Inflammatory macrophage treated with lipopolysaccharide for 4 hours (primary cell): ENCODE measurements at places on chromosomes 6 and 20.

DNA sequence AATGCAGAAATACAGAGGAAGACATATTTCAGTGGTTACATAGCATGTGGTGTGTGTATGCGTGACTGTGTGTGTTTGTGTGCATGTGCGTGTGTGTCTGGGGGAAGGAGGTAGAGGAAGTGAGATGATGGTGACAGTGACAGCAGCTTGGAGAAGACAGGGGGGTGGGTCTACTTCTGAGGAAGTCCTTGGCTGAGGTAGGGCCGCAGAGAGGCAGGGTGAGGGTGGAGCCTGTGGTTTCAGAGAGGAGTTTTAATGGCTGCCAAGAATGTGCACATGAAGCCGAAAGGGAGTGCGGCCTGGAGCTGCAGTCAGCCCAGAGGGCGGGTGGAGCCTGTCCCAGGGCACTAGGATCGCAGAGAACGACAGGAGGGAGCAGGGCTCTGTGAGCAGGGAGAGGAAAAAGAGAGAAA lies 22.7 kb upstream of the RNF24 start:
- peak; percentile 94 for DNase-seq

- peak; percentile 70 for DNase-seq
Measured at GRCh38 chr20:47531458-47531857, 29.8 kb downstream of the NCOA3 start.

DNA sequence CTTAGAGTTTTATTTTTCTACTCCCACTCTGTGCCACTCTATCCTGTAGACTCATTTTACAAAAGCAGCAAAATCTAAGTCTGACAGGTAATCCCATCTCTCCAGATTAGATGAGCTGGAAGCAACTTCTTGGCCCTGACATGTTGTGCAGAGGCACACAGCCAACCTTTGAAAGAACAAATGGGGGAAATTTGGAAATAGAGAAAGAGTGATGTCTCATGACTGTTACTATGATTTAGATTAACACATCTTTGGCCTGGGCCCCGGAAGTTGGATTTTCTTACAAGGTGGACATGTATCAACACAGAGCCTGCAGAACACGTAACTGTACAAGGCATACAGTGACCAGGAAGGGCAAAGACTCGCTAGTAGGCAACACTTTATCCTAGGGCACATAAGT lies 227.7 kb downstream of the MYLK4 start:
- DNase-seq: no peak

GRCh38 chr20:59042796-59043631 lies 428 bp upstream of the PRELID3B start:
- peak; percentile 97 for DNase-seq

GRCh38 chr6:145159921-145160320 lies 575.4 kb downstream of the EPM2A start:
- DNase-seq: no peak

DNA sequence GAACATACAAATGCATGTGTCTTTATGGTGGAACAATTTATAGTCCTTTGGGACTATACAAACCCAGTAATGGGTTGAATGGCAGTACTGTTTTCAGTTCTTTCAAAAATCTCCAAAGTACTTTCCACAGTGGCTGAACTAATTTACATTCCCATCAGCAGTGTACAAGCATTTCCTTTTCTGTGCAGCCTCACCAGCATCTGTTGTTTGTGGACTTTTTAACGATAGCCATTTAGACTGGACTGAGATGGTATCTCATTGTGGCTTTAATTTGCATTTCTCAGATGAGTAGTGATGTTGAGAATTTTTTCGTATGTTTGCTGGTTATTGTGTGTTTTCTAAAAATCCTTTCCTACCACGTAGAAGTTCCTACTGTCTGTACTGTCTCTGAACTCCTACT lies 327.2 kb upstream of the ZFP64 start:
- no peak for DNase-seq

DNA sequence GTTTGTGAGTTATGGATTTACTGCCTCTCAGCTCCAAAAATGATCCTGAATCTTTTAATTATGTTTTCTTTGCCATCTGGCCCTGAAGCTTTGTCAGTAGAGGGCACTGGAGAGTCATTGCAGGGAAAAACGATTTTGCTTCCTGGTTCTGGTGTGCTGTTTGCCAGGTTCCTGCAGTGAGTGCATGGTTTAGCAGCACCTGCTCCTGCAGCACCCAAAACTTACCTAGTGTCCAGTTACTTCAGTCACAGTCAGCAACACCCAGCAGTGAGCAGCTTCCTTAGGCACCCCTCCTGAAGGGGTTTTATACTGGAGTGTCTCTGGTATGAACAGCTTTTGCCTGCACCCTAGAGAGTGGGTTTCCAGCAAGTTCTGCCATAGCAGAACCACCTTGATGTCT lies 6.0 kb upstream of the TRIM26 start:
- DNase-seq: peak; percentile 63

DNA sequence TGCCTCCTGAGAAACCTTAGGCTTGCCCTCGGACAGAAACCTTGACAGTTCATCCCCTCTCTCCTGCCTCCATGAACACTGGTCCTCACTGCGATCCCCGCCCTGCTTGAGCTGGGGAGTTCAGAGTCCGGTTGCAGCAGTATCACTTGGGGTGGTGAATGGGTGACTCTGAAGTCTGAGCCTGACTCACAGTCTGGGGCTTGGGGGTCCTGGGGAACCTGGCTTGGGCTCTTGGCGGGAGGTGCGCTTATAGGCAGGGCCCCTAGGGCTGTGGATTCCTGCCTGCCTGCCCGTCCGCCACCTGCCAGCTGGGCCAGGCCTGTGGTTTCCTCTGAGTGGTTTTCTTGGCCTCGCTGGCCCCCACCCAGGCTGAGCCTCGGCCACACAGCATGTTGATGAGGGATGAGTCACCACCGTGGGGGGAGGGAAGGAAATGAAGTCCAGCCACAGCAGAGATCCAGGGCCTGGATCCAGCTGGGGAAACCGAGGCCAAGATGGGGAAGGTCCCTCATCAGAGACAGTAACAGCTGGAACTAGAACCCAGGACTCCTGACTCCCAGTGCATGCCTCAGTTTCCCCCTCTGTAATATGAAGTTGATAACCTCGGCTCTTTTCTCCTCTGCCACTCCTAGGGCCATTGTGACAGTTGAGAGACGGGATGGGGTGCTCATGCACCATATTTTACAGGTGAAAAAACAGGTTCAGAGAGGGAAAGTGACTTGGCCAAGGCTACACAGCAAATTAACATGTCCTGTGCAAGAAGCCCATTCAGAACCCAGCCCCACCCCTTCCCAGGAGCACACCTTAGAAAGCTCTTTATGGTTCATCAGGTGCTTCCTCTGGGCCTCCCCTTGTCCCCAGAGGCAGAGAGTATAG lies 9.2 kb downstream of the FOXS1 start:
- peak; percentile 69 for DNase-seq

DNA sequence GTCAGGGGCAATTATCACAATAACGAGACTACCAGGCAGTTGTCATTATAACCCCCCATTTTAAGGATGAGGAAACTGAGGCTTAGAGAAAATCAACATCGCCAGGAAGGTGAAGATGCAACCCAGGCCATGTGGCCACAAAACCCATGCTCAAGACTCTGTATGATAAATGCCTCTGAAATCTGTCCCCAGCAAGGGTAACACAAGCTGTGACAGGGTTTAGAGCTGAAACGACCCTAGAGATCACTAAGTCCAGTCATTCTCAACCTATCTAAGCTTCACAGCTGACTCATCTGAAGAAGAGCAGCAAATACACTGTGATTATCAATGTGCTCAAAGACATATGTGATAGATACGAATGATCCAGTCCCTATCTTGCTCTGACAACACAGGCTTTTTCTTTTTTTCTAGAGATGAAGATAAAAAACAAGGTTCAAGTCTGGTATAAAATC lies 47.0 kb downstream of the ARHGAP18 start:
- DNase-seq: no peak
